ENCODE measurements at places on chromosomes 6 and 20.

- DNase-seq: no peak
Measured at GRCh38 chr6:49517919-49518318, 18.2 kb downstream of the GLYATL3 start.

GRCh38 chr6:42365021-42365420, 86.7 kb downstream of the TRERF1 start:
- no peak for DNase-seq

DNA sequence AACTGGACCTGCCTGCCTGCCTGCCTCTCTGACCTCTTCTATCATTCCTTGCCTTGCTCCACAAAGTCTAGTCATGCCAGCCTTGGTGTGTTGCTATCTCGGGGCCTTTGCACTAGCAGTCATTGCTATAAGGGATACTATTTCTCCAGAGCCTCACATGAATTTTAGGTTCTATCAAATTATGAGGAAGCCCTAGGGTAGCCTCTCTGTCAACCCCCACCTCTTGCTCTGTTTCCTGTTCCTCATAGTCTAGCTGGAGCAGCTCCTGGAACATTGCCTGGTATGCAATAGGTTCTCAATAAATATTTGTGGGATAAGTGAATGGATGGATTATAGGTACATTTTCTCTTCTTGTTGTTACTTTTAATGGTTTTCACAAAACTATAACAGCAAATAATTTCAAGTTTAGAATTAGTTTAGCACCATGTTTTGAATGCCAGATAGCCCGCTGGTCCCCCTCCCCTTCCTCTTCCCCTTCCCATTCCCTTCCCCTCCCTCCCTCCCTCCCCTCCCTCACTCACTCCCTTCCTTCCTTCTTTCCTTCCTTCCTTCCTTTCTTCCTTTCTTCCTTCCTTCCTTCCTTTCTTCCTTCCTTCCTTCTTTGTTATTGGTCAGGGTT, 46.9 kb upstream of the DTNBP1 start:
- DNase-seq: no peak

DNA sequence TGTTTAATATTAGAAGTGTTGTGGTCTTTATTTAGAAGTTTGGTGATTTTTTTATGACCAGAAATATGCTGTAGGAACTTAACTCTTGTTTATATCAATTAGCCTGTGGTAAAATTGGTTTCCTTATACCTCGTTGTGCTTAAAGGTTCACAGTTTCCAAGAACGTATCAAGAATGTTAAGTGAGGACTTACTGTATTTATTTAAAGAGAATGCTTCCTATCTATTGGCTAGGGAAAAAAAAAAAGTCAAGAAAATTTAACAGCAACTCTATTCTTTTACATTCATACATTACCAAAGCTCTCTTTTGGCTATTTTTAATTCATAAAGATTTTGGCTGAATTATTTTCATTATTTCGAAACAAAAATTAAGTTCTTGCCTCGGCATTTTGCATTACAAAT, 1.6 kb downstream of the KIAA0319 start:
- DNase-seq: no peak

DNA sequence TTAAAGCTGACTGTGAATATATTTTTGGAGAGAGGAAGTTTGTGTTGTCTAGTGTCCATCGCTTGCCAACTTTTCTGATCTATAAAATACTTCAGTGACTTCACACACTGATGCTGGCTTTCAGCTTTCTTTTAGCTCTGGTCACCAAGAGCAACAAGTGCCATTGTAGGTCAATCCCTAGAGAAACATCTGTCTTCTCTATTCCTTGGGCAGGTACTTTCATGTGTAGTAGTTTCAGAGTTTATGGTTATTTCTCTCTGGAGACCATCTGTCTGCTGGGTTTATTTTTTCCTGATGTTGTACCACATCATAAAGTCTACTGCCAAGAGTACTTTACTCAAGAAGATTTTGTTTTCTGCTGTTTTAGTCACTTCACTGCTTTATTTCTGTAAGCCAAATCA, 249.9 kb downstream of the KHDC1L start:
- DNase-seq: no peak

GRCh38 chr6:162173466-162173865, 554.1 kb downstream of the PRKN start:
- DNase-seq: no peak

DNA sequence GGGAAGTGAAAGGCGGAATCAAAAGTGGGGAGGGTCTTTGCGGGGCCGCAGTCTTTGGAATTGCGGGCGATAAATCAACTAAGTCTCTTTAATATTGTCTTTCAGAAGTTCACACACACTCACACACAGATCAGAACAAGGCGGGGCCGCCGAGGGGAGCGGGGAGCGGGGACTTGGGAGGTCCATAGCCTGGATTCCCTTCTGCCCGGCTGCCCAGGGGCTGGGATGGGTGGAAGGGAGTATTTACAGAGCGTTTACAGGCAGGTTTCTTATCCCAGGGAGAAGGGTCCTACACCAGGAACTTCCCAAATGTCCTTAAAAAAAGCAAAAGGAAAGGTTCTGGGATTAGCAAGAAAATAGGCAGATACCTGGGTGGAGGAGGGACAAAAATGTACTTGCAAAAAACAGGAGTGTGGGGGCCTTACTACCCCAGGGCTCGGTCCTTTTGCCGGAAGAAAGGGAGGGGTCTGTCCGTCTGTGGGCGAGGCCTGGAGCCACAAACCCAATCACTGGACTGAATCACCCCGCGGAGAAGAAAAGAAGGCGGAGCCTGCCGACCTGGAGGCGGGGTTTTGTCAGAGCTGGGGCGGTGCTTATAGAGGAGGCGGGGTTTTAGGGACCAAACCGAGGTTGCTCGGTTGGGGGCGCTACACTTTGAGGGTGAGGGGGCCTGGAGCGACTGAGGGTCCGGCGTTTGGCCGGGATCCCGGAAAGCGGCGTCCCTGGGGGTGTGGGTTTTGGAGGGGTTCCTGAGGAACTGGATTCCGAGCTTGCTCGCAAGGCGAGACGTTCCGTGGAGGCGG, 3.2 kb downstream of the PRRT1 start:
- DNase-seq: no peak

- DNase-seq: peak; percentile 71
Measured at GRCh38 chr6:43009124-43009523, 4.6 kb downstream of the MEA1 start.

GRCh38 chr20:61253640-61254511, 1.8 kb downstream of the CDH4 start:
- DNase-seq: peak; percentile 61

DNA sequence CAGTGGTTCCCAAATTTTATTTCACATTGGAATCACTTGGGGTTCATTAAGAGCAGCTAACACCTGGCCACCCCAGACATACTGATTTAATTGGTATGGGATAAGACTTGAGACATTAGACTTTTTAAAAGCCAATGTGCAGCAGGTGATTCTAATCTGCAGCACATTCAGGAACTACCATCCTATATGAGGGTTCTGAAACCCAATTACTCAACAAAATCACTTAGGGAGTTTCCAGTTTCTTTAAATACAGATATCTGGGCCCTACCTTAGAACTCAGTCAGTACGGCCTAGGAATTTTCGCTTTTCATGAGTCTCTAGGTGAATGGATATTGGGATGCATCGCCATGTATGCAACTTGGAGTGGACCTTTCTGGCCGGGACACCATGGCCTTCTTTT, 24.0 kb upstream of the L3MBTL3 start:
- no peak for DNase-seq

GRCh38 chr6:167141667-167142432, 15.9 kb downstream of the GPR31 start:
- DNase-seq: peak; percentile 75

GRCh38 chr6:29251736-29252135, 49.8 kb upstream of the OR14J1 start:
- no peak for DNase-seq

DNA sequence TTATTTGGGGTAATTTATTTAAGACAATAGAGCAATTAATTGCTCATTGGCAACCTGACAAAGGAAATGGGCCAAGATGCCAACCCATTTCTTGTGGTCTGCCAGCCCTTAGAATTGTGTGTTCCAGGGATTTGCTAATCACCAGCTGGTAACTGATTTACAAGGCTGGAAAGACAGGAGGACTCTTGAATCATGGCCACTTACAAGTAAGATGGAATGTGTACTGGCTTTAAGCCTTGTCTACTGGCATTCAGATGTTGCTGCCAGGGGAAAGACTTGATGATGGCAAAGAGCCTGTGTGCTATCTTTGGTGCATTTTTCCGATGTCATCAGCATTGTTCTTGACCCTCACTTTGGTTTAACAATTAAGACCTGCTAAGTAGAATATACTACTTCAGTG, 91.0 kb downstream of the BCKDHB start:
- DNase-seq: no peak

- DNase-seq: peak; percentile 40
Measured at GRCh38 chr6:57423468-57423867, 106.0 kb downstream of the PRIM2 start.

DNA sequence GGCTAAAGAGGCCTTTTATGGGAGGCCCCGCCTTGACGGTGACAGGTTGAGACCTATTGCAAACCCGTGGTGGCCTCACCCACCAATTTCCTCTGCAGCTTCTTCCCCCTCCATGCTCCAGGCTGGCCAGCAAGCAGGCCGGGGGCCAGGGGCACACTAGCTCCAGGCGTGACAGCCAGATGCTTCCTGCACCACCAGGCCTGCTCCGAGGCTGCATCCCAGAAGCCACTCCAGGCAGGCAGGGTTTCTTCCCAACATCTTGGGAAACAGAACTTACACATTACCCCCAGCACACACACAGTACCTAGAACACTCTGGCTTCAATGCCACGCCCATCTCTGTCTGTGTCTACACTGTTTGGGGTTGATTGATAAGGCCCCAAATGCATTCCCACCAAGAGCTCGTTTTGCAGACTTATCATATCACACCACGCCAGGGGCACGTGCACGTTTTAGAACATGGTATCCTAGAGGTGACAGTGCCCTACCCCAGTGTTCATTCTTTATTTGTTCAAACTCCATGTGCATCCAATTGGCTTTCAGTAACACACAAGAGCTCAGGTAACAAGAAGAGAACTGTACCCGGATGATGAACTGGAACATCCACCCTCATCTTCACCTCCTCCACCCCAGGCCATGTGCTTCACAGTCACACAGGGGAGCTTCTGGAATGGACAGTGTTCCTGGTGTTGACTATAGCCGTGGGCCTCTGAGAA, 221.4 kb upstream of the RREB1 start:
- no peak for DNase-seq

DNA sequence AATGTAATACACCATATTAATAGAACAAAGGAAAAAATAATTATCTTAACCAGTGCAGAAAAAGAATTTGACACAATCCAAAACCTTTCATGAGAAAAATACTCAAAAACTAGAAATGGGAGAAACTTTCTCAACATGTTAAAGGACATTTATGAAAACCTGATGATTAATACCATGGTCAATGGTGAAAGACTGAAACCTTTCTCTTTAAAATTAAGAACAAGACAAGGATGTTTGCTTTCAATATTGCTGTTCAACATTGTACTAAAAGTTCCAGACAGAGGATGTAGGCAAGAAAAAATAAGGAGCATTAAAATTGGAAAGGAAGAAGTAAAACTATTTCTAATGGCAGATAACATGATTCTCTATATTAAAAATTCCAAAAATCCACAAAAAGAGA, 981.3 kb upstream of the FLRT3 start:
- no peak for DNase-seq

DNA sequence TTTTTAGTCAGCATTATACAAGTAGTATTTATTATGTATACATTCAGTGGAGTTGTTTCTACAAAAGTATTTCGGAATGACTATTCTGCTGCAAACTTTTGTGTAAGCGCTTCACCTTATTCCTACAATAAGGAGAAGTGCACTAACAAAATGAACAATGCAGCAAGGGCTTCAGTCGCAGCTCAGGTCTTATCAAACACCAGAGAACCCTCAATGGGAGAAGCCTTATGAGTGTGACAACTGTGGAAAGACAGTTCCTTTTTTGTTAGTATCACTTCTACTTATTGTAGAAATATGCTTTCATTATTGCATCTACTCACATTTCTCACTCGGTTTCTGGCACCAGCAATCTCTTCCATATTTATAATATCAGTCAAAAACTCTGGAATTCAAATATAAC, 18.8 kb downstream of the ZKSCAN3 start:
- DNase-seq: no peak

GRCh38 chr20:35166242-35166830, 5.5 kb upstream of the PROCR start:
- DNase-seq: peak; percentile 41

GRCh38 chr6:88145298-88145963, 20.7 kb downstream of the CNR1 start:
- DNase-seq: no peak

- no peak for DNase-seq
Measured at GRCh38 chr20:57788936-57789613, 79.3 kb upstream of the PMEPA1 start.

DNA sequence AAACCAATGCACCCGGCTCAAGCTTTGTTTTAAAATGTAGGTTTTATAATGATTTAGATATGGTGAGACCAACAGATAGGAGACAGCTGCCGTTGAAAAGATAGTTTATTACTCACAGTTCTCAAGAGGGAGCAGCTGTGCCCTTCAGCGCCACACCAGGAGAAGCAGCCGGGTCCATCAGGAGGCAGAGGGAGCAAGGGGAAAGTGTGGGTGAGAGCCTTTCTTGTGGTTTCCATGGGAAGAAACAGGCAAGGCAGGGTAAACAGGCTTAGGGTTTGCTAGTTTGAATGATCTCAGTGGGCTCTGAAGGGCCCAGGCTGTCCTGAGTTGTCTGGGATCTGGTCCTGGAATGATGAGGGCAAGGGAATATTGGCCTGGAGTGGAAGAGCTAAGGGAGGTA, 117.7 kb upstream of the PLCB4 start:
- no peak for DNase-seq

GRCh38 chr20:60062431-60063047, 104.3 kb downstream of the CDH26 start:
- no peak for DNase-seq

DNA sequence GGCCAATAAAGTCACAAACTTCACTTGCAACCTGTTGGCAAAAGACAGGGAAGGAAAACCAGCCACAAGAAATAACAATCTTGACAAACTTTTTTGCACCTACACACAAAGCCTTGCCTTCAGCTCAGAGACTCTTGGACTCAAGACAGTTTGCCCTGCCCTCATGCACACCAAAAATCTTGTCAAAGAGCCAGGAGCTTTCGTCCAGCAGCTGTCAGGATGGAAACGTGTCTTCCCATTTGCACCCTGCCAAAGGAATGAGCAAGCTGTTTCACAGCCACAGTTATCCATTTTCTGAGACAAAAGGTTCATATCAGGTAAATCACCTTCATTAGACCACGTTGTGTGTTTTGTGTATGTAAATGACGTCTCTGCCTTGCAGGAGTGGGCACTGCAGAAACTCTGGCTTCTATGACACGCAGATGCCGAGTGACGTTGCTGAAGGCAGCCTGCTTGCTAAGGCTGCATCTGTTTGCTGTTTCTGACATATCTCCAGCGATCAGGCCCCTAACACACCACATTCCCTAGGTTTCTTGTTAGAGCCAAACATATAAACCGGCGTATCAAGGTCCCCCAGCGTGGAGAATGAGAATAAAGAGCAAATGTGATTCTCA, 193.4 kb downstream of the SYNDIG1 start:
- DNase-seq: no peak

GRCh38 chr6:118768441-118768840, 117.0 kb upstream of the CEP85L start:
- no peak for DNase-seq
